ENCODE measurements at places on chromosomes 5 and 9.

- DNase-seq, result no peak
Measured at GRCh38 chr9:33698267-33698666, 97.1 kb upstream of the PRSS3 start.

- DNase-seq, result no peak
Measured at GRCh38 chr5:97628031-97628430, 445.0 kb upstream of the RIOK2 start.

- no peak for DNase-seq
Measured at GRCh38 chr5:98144116-98144515, 629.3 kb upstream of the RGMB start.

GRCh38 chr5:89885670-89886069, 523.9 kb downstream of the CETN3 start:
- DNase-seq, result no peak

- no peak for DNase-seq
Measured at GRCh38 chr5:43616535-43616934, 13.6 kb downstream of the NNT start.

DNA sequence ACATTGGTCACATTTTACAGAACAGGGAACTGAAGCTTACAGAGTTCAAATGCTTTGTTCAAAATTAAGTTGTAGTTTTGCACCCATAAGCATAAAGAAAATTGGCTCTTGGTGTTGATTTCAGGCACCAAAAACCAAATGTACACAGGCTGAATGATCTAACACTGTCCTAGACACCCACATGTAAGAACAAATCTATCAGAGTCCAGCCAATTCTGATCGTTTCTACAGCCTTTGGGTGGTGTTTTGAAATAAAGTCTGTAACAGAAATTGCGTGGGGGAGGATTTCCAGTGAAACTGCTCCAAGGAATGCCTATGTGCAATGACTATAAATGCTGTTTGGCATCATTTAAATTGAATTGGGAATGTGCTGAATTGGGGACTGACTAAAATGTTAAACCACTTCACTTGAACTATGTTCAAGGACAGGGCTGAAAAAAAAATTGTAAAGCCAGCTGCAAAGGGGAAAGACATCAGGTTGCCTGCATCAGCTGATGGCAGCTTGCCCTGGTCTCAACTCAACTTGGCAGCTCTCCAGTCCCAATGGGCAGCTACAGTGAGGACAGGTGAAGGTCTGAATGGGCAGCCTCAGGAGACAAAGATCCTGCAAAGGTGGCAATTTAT, 92.2 kb upstream of the TRPC7 start:
- no peak for DNase-seq
